Suppressor macrophage treated with lipopolysaccharide for 4 hours (primary cell): ENCODE measurements at places on chromosomes 5 and 9.

- DNase-seq = peak; percentile 65
Observed at GRCh38 chr5:58927181-58927580, 344.3 kb downstream of the RAB3C start.

DNA sequence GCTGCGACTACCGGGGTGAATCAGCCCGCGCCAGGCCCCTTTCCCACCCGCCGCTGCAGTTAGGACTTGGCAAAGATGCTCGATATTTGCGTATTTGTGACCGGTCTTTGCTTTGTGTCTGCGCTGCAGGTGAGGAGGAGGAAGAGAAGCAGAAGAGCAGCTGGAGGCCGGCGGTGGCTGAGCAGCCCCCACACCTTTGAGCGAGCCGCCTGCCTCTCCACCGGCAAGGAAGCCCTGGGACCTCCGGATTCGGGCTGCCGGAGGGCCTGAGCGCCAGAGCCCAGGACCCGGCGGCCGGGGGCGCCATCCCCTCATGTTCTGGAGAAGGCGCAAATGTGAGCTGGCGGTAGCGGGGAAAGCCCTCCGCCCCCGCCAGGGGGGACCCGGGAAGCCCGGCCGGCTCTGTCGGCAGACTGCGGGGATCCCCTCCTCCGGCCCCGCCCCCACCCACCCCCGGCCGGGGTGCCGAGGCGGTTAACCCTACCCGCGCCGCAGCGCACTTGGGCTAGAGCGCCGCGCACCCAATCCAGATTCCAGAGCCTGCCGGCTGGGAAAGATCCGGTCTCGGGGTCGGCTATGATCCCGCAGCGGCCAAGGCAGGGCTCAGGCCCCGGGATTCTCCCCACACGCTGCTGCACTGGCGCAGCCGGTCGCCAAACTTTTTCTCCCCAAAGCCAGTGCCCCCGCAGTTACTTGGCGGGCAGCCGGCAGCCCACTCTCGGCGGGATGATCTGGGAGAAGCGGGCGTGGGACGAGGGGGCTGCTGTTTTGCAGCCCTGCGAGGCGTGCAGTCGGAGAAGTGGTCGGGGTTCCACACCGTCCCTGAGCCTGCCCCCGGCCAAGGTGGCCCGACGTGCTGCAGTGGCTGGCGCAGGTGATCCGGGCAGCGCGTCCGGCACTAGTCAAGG is 800 bp upstream of the KCNN2 start:
- DNase-seq = no peak

DNA sequence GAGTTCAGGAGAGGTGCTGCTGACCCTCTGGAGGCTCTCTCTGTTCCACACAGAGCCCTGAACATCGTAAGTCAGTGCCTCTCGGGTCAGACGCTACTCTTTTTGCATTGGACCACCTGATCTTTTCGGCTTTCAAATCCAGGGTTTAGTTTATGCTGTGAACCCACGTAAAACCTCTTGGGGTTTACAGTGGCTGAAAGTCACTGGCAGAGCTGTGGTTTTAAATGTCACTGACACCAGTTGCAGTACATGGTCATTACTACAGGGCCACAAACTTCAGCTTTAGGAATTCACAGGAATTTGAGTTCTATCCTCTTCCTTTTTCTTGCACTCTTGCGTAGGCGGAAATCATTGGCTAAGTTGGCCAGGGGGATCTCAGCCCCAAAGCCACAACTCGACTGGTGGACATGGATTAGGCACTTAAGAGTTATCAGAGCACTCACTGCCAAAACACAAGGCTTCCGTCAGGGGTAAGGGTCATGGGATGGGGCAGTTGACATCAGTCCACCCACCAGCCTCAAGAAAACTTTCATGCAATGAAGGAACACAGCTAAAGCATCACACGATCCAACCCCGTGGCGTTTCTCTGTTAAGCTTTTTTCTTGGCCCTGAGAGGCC is 76.9 kb downstream of the SFXN1 start:
- peak; percentile 58 for DNase-seq

DNA sequence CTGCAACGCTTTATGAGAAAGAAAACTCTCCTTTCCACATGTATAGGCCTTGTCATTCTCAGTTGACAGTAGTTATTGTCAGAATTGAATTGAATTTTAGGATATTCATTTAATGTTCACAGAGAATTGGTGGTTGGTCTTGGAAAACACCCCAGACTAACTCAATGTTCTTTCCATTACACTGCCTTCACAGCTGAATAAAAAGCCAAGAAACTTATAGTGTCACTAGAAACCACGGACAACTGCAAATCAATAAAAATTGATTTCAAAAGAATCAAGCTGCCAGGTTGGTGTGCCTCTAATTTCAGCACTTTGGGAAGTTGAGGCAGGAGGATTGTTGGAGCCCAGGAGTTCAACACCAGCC is 38.9 kb upstream of the IQGAP2 start:
- no peak for DNase-seq

GRCh38 chr9:38670542-38671371 is 49.2 kb downstream of the FAM240B start:
- DNase-seq = no peak

DNA sequence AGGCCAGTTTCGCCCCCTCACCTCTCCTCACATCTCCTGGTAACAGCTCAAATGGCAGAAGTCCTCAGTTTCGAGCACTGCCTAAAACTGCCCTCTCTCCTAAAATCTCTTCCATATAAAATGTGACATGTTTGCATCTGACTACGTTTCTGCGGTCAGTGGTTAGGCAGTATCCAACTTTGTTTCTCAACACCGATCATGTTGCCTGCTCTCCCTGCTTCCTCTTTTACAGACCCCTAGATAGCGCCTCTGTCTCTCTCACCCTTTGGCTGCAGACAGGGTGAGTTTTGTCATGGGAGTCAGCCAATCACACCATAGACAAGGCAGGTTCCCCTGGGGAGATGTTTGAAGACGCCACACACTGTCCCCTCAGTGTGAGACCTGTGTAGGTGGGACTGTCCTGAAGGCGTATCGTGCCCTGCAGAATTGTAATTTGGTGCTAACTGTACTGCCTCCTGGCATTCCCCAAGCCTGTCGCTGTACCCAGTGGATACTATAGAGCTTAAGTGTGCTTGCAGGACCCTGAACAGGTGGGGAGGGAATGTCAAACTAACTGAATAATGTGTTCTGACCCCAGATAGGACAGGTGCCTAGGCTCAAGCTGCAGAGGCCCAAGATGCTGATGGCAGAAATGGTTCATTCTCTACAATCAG is 1.1 kb downstream of the HEXB start:
- DNase-seq = peak; percentile 91

GRCh38 chr5:142175461-142176142 is 67.0 kb downstream of the NDFIP1 start:
- DNase-seq = no peak

- no peak for DNase-seq
Observed at GRCh38 chr9:95499046-95499676, 17.6 kb downstream of the PTCH1 start.

- no peak for DNase-seq
Observed at GRCh38 chr5:92002721-92003274, 619.7 kb upstream of the ARRDC3 start.

DNA sequence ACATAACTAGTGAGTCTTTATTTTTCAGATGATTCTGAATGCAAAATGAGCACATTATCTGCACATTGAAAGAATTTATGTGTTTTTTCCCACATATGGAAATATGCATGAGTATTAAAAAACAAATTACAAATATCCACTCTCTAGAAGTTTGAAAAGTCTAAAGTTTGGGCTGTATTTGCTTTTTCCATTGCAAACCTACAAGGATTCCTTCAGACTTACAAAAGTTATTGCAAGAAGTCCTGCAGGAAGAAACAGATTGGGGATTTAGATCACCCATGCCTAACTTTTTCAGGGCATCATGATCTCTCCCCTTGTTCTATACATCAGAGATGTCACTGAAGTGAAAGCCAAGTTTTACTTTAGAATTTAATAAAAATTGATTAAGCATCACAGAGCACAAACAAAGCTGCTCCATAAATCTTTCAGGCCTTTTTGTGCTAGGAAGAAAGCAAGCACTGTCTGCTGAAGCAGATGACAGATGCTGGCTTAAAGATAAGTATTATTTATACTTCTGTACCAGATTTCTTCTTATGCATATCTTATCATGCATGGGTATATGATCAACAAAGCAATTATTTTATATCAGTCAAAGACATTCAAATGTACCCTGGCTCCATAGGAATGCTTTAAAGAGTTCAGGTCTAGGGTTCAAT is 71.7 kb downstream of the NFIB start:
- DNase-seq = no peak

GRCh38 chr5:10073441-10074104 is 176.1 kb downstream of the ATPSCKMT start:
- DNase-seq = no peak

- no peak for DNase-seq
Observed at GRCh38 chr9:22228542-22228941, 218.1 kb upstream of the DMRTA1 start.

GRCh38 chr5:164237486-164237885 is 732.1 kb downstream of the MAT2B start:
- no peak for DNase-seq

DNA sequence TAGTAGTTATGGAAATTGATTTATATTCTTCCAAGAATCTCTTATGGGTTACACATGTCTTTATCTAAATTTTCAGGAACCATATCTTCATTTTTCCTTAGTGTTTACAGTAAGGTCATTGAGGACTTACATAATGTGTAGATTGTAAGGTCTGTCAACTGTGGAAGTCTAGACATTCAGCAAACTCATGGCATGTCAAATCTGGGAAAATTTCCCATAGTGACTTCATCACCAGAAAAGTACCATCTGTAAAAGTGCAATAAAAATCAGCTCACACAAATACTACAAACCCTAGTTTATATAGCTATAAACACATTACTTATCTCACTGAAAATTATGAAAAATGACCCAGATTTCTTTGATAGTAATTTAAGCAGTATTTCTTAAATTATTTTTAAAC is 419.4 kb downstream of the MTRR start:
- no peak for DNase-seq

- no peak for DNase-seq
Observed at GRCh38 chr5:16712620-16713019, 95.8 kb upstream of the RETREG1 start.

- DNase-seq = no peak
Observed at GRCh38 chr5:115393239-115393638, 96.8 kb upstream of the CCDC112 start.

DNA sequence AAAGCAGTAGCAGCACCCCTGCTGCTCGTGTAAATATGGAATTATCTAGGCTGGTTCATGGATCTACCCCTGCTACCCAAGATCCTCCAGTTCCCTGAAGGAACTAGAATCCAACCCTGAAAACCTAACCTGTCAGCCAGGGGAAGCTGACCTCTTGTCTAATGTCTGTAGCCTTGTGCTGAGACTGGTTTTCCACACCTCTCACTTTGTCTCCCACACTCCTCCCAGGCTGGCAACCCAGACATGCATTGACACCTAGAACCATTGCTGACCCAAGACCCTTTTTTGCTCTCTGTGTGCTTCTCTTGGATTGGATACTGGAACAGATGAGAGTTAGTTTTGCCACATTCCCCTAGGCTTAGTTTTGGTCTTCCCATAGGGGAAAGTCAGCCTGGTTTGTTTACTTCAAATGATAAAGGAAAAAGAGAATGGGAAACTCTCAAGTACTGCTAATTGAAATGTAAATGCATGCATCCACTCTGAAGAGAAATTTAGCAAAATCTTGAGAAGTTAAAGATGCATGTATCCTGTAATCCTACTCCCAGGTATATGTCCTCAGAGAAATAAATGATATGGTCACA is 36.6 kb upstream of the NR4A3 start:
- DNase-seq = no peak

GRCh38 chr5:52869391-52869790 is 81.7 kb downstream of the ITGA1 start:
- no peak for DNase-seq

DNA sequence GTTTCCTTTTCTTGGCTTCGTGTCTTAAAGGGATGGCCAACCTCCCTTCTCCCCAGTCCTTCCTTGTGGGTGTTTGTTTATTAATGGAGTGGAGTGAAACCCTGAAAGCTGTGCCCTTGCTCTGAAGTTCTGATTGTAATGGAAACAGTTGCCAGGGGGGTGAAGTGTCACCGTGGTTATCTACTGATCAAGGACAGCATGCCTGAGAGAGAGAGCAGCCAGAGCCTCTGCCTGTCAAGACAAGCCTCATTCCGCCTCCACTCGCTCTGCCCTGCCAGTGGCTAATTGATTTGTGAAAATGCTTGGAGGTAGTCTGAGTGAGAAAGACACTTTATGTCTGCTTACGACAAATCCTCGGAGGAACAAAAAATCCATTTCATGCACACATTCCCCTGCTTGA is 143.7 kb upstream of the SLC30A5 start:
- no peak for DNase-seq

DNA sequence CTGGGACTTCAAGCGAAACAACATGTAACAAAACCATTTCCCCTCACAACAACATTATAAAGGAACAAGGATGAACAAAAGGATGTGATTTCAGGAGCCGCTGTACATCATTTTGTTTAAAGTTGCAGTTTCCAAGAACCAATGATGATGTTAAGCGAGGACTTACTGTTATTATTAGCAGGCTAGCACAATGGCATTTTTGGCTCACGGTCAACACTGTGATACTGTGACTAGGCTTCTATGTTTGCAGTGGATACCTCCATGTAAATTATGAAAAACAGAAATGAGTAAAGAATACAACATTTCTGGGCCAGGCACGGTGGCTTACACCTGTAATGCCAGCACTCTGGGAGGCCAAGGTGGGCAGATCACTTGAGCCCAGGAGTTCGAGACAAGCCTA is 113.0 kb downstream of the AUH start:
- no peak for DNase-seq

- no peak for DNase-seq
Observed at GRCh38 chr9:27383524-27383923, 86.6 kb upstream of the EQTN start.

DNA sequence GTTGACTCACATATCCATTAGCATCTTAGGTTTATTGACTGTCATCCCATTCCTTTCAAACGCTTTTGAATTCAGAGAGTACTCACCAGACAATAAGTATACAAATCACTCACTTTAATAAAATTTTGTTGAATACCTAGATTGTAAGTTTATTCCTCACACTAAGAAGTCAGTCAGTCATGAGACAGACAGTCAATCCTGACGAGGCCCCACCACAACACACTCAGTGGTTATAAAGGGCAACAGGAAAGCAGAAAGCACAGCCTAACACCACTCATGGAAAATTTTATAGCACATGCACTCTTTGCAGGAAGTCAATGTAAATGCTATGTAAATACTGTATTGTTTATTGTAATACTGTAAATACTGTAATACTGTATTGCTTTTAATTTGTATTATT is 176.3 kb upstream of the PTGER4 start:
- DNase-seq = peak; percentile 83

DNA sequence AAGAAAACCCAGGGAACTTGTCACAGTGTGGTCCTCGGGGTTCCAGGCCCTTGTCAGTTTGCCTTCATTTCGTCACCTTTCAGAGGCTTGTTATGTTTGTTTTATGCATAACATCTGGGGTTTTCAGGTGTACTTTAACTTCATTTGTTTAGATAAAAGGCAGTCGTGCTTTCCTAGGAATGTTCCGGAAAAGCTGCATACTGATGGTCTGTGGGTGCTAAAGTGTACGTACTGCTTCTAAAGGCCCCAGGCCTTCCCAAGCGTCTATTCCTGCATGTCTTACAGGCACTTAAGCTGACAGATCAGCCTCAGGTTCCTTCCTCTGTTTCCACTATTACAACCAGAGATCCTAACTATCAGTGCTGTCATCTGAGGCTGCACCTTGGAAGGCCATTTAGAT is 95.6 kb upstream of the ANKH start:
- DNase-seq = no peak

- DNase-seq = no peak
Observed at GRCh38 chr5:110099572-110099971, 409.8 kb downstream of the MAN2A1 start.
